ENCODE measurements at places on chromosomes 13 and 19. TPM values are rescaled to one million over a fixed set of nuclear protein-coding genes. Genes with fewer than 3 reads are reported as not detected.

The MVB12A gene
- 53.3 TPM for total RNA-seq

The ATP8B3 gene
- 3.2 TPM for total RNA-seq

The IZUMO2 gene
- total RNA-seq, result not detected

The KLK10 gene
- total RNA-seq, result 54.5 TPM

The ZNF878 gene
- 0.49 TPM for total RNA-seq

The CNN1 gene
- 276 TPM for total RNA-seq

DNA sequence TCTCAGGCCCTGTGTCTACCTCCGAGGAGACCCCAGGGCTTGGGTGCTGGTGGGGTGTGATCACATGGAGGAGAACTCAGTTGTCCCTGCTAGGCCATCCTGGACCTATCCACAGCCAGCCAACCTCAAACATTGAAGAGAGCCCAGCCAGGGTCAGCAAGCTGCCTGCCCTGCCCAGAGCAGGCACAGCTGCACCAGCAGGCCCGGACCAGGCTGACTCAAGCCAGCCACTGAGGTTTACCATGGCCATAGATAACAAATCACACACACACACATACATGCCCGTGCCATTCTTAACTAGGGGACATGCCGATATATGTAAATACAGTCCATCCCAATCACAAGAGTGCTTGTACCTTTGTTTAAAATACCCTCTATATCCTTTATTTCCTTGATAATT, 8.1 kb downstream of the ARHGEF7 start:
- H3K36me3 ChIP-seq, result no peaks in the 10 kb centered on the region
- no peaks in the 10 kb centered on the region for H3K27me3 ChIP-seq
- no peak overlapping the region for H3K27ac ChIP-seq
- DNase-seq, result no peak

- no peaks in the 10 kb centered on the region for H3K36me3 ChIP-seq
- no peak overlapping the region for H3K4me3 ChIP-seq
- no peaks in the 10 kb centered on the region for H3K27me3 ChIP-seq
- H3K4me1 ChIP-seq, result no peaks in the 10 kb centered on the region
- no peak for DNase-seq
Observed at GRCh38 chr13:79869326-79869725, 388.4 kb downstream of the NDFIP2 start.

GRCh38 chr19:46602392-46603194, 1.5 kb downstream of the CALM3 start:
- DNase-seq, result no peak
- H3K27me3 ChIP-seq, result no peaks in the 10 kb centered on the region
- peaks cover 51% of the 10 kb centered on the region for H3K4me1 ChIP-seq

GRCh38 chr13:51874651-51875050, 12.9 kb downstream of the CCDC70 start:
- no peak for DNase-seq
- H3K27ac ChIP-seq, result no peak overlapping the region
- H3K4me1 ChIP-seq, result no peaks in the 10 kb centered on the region
- no peaks in the 10 kb centered on the region for H3K36me3 ChIP-seq

GRCh38 chr13:66159511-66159910, 1070.6 kb downstream of the PCDH9 start:
- no peak overlapping the region for H3K4me3 ChIP-seq
- no peaks in the 10 kb centered on the region for H3K4me1 ChIP-seq
- no peaks in the 10 kb centered on the region for H3K36me3 ChIP-seq

DNA sequence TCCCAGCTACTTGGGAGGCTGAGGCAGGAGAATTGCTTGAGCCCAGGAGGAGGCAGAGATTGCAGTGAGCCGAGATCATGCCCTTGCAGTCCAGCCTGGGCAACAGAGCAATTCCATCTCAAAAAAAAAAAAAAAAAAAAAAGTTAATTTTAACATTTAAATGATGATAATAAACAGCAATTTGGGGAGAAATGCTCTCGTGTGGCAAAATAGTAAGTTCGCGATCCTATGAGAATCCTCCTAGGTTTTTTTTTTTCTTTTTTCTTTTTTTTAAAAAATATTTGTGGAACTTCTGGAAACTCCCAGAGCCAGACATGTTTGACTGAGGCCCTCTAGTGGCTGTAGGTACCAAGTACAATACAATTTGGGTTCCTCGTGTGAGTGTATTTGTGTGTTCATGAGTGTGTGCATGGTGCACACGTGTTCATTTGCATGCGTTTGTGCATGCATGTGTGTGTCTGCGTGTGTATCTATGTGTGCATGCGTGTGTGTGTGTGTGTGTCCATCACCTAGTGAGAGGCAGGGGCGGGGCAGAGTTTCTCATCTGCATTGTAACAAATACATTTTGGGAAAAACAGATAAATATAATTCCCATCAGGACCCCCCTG, 31.2 kb downstream of the TMPRSS9 start:
- H3K27ac ChIP-seq, result no peak overlapping the region
- no peak overlapping the region for H3K4me3 ChIP-seq
- H3K27me3 ChIP-seq, result no peaks in the 10 kb centered on the region
- H3K36me3 ChIP-seq, result no peaks in the 10 kb centered on the region
- no peaks in the 10 kb centered on the region for H3K4me1 ChIP-seq
- no peak for DNase-seq
